ENCODE measurements at places on chromosomes 16 and 17.

DNA sequence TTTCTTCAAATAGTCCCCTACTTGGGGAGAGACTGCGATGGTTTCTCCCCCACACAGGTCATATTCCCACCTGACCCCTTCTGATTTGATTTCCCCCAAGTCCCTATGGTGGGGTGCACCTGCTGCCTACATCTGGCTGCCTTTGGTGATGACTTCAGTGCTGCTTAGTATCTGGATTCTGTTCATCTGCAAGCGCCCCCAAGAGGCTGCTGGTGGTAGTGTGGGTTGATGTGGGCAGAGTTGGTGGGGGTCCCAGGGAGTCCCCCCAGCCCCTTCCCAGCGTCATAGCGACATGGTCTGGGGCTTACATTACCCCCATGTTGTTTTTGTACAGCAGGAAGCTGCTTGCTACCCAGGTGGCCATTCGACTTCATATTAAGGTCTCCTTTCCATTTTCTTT lies 99.2 kb downstream of the NTN1 start:
- DNase-seq = no peak

DNA sequence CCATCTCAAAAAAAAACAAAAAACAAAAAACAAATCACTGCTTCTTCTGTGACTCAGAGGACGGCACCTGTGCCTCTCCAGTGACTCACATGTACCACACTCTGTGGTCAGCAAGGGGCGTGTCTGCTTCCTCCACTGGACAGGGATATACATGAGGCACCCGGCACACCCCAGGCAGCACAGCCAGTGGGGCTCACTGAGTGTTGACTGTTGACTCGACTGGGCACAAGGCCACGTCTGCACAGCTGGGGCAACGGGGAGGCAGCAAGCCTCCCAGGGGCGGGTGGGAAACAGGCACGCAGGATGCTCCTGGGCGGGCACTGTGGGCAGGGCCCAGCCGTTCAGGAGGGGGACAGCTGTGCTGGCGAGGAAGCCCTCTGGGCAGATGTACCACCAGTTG lies 64.1 kb downstream of the TIMM22 start:
- no peak for DNase-seq

- no peak for DNase-seq
These were observed 122.3 kb downstream of the DYNLRB2 start for GRCh38 chr16:80663078-80663477.

- DNase-seq = no peak
These were observed 1.4 kb downstream of the NHERF2 start for GRCh38 chr16:2028146-2028545.

- DNase-seq = no peak
These were observed 90.6 kb upstream of the CDH5 start for GRCh38 chr16:66275775-66276428.

GRCh38 chr16:66477028-66477515 lies 50.0 kb downstream of the BEAN1 start:
- no peak for DNase-seq

DNA sequence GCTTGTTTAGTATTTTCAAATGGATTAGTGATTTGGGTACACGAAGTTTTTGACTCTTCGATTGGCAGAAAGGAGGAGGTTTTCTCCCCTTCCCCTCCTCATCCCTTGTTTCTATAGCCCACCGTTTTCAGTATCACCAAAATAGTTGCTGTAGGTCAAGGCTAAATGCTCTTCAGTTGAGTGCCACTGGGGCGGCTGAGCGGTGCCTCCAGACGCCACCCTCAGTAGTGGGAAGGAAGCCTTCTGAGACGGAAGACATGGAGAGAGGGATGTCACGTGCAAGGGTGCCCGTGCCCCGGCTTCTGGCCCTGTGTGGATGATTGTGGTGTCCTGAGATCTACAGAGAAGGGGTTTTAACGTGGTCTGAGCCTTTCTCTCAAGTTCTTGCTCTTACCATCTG lies 39.7 kb upstream of the CRISPLD2 start:
- DNase-seq = no peak

- DNase-seq = no peak
These were observed 45.3 kb upstream of the ZCCHC14 start for GRCh38 chr16:87538160-87538559.

- DNase-seq = peak; percentile 5
These were observed 12.7 kb downstream of the SLC5A11 start for GRCh38 chr16:24858219-24859041.

DNA sequence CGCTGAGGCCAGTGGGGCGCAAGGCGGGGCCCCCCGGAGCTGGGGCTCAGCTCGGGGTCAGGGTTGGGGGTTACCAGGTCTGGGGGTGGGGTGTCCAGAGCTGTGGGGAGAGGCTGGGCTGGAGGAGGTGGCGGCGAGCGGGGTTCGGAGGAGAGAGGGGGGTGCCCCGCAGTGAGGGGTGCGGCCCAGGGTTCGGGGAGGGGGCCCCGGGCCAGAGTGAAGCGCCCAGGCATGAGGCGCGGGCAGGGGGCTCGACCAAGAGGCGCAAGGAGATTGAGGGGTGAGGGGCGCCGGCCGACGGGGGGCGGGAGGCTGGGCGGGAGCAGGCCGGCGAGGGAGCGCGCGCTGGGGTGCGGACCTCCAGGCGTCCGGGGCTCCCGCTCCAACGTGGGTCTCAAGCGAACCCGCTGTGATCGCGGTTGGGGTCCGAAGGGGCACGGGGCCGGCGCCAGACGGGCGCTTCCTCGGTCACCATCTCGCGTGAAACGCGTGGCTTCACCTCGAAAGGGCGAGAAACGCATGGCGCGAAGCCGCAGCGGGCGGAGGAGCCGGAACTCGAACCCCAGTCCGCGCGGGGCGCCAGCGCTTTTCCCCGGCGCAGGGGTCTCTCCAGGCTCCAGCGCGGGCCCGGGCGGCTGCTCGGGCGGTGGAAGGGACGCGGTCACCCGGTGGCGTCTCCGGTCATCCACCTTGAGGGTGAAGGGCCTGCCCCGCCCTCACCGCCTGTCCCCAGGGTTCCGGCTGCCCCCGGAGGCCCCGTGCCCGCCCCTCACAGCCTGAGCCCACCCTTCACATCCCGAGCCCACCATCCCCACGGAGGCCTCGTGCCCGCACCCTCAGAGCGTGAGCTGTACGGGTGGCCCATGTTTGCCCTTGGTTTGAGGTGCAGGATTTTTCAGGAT lies 846 bp downstream of the CPNE7 start:
- DNase-seq = no peak

DNA sequence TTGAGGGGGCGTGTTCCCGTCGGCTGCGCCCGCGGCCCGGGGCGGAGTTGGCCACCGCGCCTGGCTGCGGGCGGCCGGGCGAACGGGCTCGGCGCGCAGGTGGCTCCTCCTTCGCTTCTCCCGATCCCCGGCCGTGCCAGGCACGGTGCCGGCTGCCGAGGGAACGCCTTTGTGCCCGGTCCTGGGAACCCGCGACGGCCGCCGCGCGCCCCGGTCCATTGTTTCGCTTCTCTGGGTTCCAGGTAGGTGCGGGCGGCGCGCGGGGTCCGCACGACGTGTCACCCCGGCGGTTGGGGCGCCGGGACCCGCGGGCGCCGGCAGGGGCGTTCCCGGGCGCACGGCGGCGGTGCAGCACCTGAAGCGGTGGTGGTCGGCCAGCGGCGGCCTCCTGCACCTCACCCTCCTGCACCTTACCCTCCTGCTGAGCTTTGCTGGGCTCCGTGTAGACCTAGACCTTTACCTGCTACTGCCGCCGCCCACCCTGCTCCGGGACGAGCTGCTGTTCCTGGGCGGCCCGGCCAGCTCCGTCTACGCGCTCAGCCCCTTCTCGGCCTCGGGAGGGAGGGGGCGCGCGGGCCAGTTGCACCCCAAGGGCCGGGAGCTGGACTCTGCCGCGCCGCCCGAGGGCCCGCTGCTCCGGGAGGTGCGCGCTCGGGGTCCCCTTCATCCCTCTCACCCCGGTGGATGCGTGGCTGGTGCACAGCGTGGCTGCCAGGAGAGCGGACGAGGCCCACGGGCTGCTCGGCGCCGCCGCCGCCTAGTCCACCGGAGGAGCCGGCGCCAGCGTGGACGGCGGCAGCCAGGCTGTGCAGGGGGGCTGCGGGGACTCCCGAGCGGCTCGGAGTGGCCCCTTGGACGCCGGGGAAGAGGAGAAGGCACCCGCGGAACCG lies 99.9 kb downstream of the EFCAB13 start:
- DNase-seq = no peak

- no peak for DNase-seq
These were observed 8.3 kb upstream of the GUCY2D start for GRCh38 chr17:7993972-7994589.

Measured in stimulated activated CD8-positive, alpha-beta memory T cell treated with anti-CD3 and anti-CD28 coated beads, Interleukin-2, amount 100 ng/mL, for 1 hour (primary cell).